OCI-LY7 (cell line): ENCODE measurements at places on chromosomes 16 and 17.

DNA sequence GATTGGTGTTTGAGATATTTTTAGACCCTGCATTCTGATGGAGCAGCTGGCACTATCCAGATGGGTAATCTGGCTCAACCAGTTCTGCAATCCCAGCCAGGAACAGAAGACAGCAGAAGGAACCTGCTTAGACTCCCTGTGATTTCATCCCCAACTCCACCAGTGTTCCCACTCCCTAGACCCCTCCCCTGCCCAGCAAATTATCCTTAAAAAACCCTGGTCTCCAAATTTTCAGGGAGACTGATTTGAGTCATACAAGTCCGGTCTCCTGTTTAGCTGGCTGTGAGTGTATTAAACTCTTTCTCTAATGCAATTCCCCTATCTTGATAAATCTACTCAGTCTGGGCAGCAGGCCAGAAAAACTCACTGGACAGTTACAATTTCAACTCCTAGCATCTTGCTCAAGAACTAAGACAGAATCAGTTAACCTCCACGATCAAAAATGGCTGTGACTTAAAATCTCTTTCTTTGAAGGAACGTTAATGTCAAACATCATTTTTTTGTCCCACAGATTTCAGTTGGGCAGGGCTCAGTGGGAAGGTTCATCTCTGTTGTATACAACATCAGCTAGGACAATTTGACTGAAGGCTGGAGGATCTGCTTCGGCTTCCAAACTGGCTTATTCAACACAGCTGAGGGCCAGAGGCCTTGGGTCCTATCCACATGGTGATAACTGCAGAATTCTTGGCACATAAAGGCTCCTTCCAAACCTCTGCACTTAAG, 4.9 kb upstream of the RBL2 start:
- no peak for DNase-seq

DNA sequence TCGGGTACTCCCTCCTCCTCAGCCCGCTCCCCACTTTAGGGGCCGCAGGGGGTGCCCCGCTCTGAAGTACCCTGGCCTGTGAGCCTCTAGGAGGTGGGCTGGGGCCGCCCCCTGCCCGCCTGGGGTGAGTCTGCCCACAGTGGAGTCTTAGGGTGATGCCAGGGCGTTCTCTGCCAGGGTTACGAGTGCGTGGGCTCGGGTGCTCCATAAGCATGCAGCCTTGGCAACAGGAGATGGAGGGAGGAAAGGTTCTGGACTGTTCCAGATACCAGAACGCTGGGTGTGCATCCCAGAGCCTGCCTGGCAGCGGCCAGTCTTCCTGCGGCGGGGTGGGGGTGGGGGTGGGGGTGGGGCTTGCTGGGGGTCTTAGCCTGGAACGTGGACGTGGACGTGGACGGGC, 15.9 kb downstream of the CACNA1H start:
- no peak for DNase-seq

GRCh38 chr16:23155445-23156049, 6.3 kb upstream of the USP31 start:
- DNase-seq = peak; percentile 45

- no peak for DNase-seq
These were observed 864.0 kb downstream of the KCNJ2 start for GRCh38 chr17:71033336-71033735.

GRCh38 chr17:72699545-72699944, 392.9 kb downstream of the SLC39A11 start:
- DNase-seq = no peak

DNA sequence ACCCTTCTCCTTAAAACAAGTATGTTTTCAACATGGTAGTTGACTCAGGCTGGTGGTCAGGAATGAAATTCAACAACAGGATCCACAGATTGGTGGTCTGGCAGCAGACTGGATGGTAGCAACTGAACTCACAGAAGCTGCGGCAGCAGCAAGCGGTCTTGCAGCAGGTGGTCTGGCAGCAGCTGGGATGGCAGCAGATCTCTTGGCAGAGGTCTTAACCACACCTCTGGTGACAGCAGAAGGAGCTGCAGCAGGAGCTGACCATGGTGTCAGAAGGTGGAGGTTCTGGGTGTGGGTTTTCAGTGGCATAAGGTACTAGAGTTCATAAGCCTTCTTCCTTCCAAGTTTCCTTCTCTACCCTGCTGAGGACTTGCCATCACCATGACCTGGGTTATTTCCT, 2.2 kb upstream of the KRTAP4-1 start:
- DNase-seq = no peak

- DNase-seq = no peak
These were observed 94.7 kb downstream of the TRIM37 start for GRCh38 chr17:59011975-59012374.

DNA sequence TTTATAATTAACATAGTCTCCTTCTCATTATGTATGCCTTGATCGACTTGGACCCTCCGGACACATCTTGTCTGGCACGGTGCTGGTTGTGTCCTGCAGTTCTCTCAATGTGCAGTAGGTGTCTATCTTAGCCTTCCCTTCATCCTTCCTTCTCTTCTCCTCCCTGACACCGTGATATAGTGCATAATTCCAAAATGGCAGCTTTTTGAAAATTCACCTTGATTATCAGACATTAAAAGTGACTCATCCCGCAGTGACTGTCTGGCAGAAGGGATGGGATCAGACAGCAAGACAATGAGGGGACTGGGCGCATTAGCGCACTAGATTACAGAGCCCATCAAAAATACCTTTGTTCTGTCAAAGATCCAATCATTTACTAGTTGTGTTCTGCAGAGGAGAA, 70.0 kb upstream of the PMFBP1 start:
- peak; percentile 2 for DNase-seq

DNA sequence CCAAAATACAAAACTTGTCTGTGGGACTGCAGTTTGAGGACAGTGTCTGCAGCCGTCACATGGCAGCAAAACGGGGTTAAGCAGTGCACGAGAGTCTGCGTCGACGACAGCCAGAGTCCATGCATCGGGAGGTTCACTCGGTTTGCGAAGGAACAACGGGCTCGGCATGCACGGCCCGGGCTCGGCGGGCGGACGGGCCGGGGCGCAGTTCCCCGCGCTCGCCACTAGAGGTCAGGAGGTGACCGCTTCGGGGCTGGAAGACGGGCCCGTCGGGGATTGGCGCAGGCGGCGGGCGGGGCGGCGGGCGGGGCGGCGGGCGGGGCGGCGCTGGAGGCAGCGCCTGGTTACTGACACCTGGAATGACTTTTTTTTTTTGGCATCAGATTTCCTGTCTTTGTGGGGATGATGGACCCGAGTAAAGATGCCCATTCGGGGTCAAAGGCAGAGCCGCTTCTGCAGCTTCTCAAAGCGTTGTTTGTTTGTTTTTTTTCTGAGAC, 6.5 kb downstream of the SCGB1C2 start:
- peak; percentile 69 for DNase-seq

DNA sequence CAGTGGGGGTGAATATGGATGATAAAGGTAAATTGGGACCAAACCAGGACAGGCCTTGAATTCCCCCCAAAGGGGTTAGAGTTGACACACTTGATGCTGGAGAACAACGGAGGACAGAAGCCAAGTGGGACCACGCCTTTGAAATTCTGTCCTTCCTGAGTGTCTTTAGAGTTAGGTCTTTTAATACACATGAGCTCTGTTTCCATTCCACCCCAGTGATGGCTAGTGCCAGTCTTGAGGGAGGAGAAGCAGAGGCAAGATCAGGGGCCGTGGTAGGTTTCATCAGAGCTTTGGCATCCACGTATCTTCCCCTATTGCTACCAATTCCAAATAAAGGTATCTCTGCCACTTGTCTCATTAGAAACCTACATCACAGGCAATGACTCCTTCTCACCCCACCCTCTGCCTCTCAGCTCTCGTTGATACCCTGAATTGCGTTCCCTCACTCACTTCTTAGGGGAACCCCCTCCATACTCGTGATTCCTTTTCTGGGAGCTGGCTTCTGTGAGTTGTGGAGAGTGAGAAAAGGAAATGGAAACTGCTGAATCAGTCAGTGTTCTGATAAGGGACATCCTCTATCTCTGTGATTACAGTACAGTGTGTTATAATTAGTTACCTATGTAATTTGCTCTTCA, 2.4 kb upstream of the CCL3L1 start:
- no peak for DNase-seq

GRCh38 chr17:3955673-3955988, 8.6 kb downstream of the ATP2A3 start:
- no peak for DNase-seq
